NCI-H524 treated with DMSO at 0.1 percent for 48 hours (cell line): ENCODE measurements at places on chromosomes 16 and 17.

- DNase-seq = no peak
Observed at GRCh38 chr17:81003711-81004475, 12.3 kb downstream of the CHMP6 start.

GRCh38 chr16:74591876-74592650 lies 14.9 kb downstream of the GLG1 start:
- DNase-seq = no peak

DNA sequence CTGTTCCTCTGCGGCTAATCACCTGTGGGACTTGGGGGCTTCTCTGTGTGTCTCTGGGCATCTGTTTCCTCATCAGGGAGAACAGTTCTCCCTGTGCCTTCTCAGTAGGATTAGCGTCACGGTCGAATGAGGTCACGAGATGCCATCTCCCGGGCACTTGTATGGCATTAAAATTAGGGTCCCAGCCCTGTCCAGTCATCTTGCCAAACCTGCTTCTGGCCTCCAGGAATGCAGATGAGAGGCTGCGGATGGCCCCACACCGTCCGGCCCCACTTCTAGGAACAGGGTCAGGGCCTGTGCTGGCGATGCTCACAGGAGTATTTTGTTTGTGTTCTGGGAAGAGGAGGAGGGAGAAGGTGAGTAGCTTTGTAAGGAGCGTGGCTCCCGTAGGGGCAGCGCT lies 58.5 kb downstream of the OR1D5 start:
- peak; percentile 77 for DNase-seq

DNA sequence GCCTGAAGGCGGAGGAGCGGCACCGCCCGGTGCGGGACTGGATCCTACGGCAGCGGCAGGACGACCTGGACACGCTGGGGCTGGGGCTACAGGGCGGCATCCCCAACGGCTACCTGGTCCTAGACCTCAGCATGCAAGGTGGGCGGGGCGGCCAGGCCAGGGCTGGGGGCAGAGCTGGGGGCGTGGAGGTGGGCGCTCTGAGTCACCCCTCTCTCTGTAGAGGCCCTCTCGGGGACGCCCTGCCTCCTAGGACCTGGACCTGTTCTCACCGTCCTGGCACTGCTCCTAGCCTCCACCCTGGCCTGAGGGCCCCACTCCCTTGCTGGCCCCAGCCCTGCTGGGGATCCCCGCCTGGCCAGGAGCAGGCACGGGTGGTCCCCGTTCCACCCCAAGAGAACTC lies 7.9 kb downstream of the MSLN start:
- no peak for DNase-seq

DNA sequence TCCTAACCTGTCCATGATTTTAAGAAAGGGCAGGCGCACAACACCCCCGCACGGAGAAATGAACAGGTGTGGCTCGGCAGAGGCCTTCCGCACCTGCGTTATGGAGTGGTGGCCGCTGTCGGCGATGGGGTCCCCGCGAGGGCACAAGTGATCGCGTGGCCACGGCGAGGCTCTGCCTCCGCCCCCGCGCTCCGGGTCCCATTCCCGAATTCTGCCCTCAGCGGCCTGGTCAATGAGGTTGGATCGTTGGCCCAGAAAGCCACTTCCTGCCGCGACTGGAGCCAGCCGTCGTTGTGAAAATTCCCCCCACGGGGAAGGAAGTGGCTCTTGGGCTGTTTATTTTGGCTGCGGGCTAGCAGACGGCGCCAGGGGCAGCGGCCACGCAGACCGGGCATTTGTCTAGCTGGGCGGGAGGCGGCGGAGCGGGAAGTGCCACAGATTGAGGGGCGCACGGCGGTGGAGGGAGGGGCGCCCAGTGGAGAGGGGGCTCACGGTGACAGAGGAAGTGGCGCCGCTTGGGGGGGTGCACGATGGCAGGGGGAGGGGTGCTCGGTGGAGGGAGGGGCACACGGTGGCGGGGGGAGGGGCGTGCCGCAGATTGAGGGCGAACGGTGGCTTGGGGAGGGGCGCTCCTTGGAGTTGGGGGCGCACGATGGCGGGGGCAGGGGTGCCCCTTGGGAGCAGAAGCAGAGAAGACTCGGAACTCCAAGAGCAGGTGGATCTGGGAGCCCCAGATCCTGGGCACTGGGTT lies 25.0 kb downstream of the MRC2 start:
- DNase-seq = no peak

DNA sequence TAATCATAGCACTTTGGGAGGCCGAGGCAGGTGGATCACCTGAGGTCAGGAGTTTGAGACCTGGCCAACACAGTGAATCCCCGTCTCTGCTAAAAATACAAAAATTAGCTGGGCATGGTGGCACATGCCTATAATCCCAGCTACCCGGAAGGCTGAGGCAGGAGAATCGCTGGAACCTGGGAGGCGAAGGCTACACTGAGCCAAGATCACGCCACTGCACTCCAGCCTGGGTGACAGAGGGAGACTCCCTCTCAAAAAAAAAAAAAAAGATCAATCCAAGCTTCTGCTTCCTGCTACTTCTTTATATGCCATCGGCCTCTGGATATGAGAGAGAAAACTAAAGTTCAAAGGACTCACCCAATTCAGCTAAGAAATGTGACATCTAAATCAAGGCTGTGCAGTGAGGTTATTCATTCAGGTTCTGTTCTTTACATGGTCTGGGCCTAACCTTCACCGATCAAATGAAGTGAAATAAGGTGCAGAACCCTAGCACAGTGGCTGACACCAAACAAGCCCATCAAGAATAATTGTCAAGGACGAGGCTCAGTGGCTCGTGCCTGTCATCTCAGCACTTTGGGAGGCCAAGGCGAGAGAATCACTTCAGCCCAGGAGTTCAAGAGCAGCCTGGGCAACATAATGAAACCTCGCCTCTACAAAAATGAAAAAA lies 25.6 kb downstream of the ZP2 start:
- DNase-seq = no peak

- no peak for DNase-seq
Observed at GRCh38 chr17:6110592-6110991, 40.4 kb downstream of the WSCD1 start.

DNA sequence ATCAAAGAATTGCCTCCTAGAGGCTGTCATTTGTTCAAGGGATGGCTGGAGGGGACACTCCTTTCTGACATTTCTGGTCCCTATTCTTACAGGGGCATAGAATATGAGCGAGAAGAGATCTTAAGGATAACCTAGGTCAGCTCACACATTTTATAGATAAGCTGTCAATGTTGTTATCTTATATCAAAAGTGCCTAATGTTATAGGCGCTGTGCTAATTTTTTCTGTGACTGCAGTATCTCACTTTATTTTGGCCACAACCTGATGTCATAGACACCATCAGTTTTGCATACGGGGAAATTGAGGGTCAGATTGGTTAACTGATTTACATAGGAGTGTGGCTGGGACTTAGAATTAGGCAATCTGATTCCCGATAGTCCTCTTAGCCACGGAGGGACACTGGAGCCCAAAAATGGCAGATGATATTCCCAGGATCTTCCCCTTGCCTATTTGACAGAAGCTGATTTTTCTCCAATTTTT lies 1.2 kb downstream of the CPD start:
- DNase-seq = peak; percentile 25

DNA sequence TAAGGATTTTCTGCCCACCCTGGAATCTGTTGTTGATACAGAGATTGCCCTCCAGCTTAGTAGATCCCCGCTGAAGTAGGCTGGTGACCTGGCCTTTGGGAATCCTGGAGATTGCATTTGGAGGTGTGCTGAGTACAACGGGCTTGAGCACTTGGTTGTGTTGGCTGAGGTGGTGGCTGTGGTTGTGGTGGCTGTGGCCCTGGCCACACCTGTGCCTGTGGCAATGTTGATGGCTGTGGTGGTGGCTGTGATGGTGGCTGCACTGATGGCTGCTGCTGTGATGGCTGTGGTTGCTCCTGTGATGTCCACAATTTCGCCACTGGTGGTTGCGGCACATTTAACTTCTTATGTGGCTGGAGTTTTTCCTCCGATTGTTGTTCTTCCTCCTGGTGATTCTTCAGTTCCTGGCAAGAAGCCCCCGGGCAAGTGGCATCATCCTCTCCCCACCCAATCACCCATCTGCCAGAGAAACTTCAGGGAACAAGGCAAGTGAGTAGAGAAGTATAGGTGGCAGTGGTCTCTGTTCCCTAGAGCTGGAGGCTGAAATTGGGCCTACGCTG lies 4.2 kb downstream of the CCDC200 start:
- no peak for DNase-seq

DNA sequence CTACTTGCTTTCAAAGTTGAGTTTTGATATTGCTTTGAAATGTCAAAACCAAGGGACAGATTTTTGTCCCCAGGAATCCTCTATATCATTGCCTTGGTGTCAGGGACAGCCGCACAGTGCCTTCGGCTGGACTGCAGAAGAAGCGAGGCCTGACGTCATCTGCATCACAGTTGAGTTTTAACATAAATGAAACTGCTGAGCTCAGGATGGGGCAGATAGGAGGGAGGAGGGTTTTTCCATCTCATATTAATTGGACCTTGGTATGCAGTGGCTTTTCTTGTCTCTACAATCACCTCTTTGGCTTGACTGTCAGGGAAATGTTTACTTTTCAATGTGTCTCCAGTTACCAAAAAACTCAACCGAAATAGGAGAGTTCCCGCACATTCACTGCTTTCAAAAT lies 111.3 kb downstream of the AATF start:
- no peak for DNase-seq

DNA sequence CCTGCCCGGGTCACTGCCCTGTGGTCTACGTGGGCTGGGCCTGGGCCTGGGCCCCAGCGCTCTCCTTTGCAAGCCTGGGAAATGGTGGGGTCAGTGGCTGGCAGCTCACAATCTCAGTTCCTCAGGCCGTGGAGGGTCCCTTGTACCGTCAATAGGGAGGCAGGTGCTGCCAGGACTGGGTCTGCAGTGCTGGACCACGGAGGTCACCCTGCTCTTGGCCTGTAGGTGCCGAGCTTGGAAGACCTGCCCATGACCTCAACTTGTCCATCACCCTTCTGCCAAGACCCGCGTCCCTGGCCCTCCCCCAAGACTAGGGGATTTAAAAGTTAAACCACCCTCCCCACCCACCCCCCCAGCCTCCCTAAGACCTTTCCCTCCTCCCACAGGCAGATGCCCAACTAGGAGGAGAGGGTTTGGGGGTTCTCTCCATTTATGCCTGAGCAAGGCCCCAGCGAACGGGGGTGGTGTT lies 2.5 kb downstream of the TBX2 start:
- no peak for DNase-seq

DNA sequence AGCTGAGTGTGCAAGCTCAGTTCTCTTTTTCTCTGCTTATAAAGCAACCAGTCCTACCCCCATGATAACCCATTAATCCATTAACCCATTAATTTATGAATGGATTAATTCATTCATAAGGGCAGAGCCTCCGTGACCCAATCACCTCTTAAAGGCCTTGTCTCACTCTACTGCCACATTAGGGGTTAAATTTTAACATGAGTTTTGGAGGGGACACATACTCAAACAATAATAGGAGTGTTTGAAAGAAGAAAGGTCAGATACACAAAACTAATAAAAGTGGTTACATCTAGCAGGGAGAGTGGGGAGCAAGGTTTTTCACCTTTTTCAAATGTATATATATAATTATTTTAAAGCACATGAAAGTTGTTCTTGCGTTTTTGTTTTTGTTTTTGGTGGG lies 6.8 kb downstream of the VMP1 start:
- DNase-seq = no peak

DNA sequence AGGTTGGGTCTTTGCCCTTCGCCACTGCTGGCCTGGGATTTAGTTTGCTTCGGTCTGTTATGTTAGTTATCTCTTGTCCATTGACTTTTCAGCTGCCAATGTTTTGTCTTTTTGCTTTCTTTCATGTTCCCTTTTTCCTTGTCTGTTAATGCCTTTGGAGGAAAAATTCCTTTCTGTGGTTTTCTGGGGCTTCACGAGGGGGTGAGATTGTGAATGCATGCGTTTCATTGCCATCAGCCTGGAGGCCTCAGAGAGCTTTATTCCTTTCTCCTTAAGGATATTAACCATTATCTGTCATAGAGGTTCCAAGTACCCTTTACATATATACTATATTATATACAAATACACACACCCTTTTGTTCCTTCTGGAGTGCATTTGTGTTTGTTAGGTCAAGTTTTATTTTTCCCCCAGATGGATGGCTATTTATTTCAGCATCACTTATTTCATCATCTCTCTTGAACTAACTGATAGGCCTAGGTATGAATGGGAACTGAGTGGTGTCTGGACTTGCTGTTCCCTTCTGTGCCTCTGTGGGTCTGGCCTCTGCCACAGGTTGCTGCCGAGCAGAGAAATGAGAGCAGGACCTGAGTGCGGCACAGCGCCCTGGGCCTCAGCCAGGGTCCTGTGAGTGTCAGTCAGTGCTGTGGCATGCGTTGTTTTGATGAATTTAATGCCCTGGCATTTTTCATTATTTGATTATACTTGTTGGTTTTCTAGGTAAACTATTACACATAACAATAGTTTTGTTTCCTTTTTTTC lies 193.4 kb downstream of the LGALS9B start:
- DNase-seq = no peak

- no peak for DNase-seq
Observed at GRCh38 chr16:3835089-3835602, 45.4 kb downstream of the CREBBP start.

GRCh38 chr17:48530887-48531272 lies at the start of gene HOXB1:
TSS of gene HOXB1 (minus strand) at chr17:48531011. CDS start at chr17:48530904, 107 bp downstream.
- no peak for DNase-seq

- no peak for DNase-seq
Observed at GRCh38 chr17:6035801-6036394, 34.3 kb upstream of the WSCD1 start.

GRCh38 chr17:38457577-38458371 lies 29.5 kb downstream of the ARHGAP23 start:
- DNase-seq = no peak

DNA sequence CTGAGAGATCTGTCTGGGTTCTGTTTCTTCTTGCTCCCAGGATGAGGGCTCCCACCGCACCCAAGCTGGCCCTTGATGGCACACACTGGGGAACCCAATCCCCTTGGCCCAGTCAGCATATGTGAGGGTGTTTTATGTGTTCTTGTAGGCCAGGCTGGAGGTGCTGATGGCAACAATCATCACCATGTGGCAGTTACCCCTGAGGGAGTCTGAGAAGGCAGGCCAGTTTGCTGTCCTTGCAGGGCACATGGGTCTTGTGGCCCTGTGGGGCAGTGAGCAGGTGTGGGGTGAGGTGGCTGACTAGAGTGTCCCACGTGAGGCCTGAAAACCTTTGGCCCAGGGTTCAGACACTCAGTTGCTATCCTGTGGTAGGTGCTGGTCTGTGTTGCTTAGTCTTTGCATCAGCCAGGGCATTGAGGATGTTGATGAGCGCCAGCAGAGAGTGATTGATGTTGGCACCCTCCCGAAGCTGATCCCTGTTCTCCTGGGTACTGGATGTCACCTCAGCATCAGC lies 2183.0 kb downstream of the TP53TG3F start:
- DNase-seq = no peak

GRCh38 chr17:42659079-42659931 lies at the start of gene TUBG2:
TSS of gene TUBG2 (plus strand) at chr17:42659284. CDS start at chr17:42659504, 220 bp downstream.
- peak; percentile 51 for DNase-seq

- DNase-seq = no peak
Observed at GRCh38 chr17:75629157-75629556, 4.1 kb upstream of the SMIM5 start.

DNA sequence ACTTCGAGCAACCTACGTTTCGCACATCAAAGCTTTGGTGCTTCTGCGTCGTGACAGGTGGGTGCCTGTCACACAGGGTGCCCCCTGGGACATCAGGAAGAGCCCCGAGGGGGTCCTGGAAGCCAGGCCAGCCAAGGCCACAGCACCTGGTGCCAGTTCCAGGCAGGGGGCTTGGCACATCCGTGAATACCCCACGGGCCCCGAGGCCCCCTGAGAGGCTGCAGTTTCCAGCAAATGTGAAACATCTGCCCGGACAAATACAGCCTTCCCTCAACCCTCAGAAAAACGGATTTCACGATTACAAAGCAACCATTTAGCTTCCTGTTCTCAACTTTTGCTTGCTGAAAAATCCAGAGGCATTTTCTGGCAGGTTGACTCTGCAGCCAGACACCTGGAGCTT lies 109.3 kb upstream of the METRNL start:
- no peak for DNase-seq

- DNase-seq = no peak
Observed at GRCh38 chr17:79737046-79737921, 6.5 kb downstream of the ENPP7 start.
